Stimulated activated naive CD8-positive, alpha-beta T cell treated with anti-CD3 and anti-CD28 coated beads, Interleukin-15, amount 100 ng/mL, for 72 hours (primary cell): ENCODE measurements at places on chromosomes 4 and X.
A peak's percentile ranks its signal among the peaks of the same experiment; 100 is the strongest.

DNA sequence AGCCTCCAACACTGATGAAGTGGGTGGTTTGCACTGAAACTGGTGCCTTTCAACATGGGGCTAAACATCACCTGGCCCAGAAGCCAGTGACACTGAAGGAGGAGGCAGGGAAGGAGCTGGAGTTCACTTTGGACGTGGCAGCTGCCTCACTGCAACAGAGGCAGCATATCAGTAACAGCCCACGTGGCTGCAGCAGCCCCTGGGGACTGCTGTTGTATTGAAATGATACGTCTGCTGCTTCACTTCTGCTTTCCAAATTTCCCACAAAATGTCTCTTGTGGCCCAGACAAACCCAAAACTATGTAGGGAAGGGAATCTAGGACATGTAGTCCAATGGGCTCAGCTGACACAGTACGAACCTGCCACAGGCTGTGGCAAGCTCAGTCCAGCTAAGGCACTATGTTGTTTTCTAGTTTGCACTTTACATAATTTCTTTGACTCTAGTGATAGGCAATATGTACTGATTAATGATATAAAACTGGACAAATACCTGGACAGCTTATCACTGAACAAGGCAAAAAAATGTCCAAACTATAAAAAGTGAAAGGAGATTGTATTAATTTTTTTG lies 84.7 kb upstream of the RAPGEF2 start:
- DNase-seq = no peak

- DNase-seq = peak; percentile 84
Observed at GRCh38 chrX:19682712-19683331, 167.5 kb upstream of the MAP3K15 start.

- no peak for DNase-seq
Observed at GRCh38 chr4:188728359-188728758, 589.1 kb downstream of the TRIML1 start.

DNA sequence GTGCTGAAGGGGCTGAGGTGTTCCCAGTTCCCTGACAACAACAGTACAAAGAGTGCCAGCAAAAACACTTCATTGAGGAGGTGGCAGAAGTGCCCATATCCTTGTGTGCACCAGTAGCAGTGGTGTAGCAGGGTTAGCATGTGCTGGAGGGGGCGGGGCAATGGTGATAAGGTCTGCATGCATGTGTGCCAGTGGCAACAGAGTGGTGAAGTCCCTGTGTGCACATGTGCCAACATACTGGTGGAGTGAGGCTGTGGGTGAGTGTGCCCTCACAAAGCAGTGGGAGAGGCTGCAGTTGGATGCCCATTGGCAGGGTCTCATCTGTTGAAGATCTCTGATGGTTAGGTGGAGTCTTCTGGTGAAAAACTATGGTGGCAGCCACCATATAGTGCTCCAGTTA lies 994.6 kb downstream of the PCDH19 start:
- no peak for DNase-seq

GRCh38 chr4:7686070-7686870 lies 251.5 kb upstream of the PSAPL1 start:
- DNase-seq = no peak

DNA sequence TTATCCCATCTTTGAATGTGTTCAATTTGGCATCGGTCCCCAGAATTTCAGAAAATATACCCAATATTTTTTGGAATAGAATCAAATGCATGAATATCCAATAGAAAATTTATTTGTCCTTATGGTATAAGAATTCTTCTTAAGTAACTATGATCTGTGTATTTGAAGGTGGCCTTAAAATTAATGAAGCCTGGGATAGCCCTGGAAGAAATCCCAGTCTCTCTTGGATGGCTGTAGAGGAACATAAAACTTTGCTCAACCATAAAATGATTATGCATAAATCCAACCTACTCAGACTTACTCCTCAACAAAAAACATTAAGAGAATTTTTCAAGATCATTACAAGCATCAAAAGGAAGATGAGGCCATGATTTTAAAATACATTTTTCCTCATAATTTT lies 269.4 kb upstream of the SMIM31 start:
- DNase-seq = no peak

GRCh38 chr4:75004755-75005668 lies 72.1 kb downstream of the PARM1 start:
- DNase-seq = no peak

DNA sequence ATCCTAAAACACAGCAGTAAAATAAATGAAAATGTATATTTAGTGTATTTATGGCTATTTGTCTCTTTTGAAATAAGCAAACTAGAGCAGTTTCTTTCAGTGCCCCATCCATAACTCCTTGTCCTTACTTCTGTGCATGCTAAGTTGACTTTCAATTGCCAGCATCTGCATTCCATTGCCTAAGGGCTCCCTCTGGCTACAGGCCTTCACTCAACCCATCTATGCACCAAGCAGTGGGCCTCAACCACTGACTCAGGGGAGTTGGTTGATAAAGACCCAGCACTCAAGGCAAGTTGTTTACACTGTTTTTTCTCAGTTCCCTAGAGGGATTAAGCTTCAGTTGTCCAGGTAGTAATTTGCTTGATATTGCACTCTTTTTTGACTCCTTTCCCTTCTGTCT lies 265.7 kb downstream of the IQCM start:
- no peak for DNase-seq

- DNase-seq = no peak
Observed at GRCh38 chr4:139934708-139935195, 219.2 kb downstream of the MAML3 start.

- peak; percentile 71 for DNase-seq
Observed at GRCh38 chr4:183348706-183349659, 26.8 kb upstream of the CLDN24 start.

DNA sequence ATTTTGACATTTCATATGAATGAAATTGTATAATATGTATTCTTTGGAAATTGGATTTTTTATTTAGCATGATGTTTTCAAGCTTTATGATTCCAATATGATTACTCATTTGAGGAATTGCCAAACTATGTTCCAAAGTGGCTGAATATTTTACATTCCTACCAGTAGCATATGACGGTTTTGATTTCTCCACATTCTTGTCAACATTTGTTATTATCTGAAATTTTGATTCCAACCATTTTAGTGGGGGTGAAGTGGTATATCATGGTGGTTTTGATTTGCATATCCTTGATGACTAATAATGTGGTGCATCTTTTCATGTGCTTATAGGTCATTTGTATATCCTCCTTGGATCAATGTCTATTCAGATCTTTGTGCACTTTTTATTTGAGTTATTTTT lies 2.6 kb upstream of the BEX1 start:
- DNase-seq = no peak

DNA sequence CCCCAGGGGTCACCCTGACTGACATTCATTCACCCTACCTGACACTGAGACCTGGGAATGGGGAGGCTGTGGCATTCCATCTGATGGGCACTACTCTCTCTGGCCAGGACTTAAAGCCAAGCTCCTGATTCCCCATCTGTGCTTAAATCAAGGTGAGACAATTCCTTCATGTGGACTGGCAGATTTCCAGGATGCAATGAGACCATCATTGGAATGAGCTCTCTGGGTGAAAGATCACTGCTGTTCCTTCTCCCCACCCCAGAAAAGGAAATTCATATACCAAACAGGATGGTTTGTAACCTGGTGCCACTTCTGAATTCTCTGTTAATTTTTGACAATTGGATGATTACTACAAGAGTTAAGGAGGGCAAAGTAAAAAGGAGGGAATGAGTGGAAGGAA lies 354.8 kb downstream of the MID1IP1 start:
- no peak for DNase-seq
